ENCODE measurements at places on chromosomes 1 and 21.

DNA sequence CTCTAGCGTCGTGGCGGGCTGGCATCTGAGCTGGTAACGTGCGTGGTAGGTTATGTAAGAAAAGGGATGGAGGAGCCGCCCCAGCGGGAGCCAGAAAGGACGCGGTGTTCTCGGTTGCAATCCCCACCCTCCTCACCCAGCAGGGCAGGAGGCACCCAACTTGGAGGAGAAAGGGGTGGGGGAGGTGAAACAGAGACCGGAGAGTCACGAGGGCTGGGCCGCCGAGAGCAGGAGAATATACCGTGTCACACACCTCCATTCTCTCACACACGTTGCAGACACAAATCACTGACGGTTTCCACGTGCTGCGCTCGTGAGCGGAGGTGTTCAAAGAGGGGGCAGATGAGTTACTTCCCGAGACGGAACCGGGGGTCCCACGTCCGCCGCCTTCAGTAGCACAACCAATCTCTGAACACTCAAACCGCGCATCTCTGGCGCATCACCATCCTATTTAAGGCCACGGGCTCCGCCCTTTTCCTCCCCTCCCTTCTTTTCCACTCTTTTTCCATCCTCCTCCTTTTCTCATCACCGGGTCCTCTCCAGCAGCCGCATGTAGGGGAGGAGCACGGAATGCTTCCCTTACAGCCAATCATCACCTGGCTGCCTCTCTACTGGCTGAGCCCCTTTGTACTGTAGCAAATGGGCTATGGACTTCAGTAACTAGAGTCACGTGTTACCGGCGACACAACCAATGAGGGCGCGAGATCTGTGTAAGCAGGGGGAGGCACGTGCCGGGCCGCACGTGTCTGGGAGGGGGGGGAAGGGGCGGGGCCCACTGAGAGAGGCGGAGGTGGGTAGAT, at the start of gene CIART:
Gene CIART, plus strand, starts transcription at position 797 of the 800 bp plus-strand sequence. CDS start 714 bp downstream, outside the sequence.
- peak; percentile 57 for DNase-seq

GRCh38 chr1:209769171-209769904, 13.5 kb downstream of the TRAF3IP3 start:
- peak; percentile 46 for DNase-seq

- DNase-seq, result no peak
Observed at GRCh38 chr21:35743571-35743970, 316.8 kb downstream of the SETD4 start.

DNA sequence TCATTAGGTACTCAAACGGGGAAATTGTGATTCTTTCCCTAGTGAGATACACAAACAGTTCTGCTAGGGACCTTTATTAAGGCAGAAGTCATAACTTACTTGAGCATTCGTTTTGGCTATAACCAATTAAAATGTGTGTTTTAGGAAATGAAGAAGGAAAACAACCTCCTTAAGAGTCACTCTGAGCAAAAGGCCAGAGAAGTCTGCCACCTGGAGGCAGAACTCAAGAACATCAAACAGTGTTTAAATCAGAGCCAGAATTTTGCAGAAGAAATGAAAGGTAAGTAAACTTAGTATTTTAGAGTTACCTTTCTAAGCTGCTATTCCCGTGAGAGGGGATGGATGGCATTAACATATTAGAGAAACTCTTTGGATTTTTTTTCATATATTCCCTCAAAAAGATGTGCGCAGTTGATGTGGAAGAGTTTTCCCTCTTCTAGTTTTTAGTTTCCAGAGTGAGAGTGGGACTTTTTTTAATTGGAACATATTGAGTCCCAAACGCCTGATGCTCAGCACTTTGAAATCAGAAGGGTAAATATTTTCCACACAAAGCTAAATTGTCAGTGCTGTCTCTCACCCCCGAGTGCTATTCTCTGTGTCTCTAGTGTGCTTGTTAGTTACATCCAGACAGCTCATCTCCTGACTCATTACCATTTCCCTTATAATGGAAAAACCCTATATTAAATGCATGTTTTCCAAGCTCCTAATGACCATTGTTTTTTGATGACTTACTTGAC, 34.9 kb downstream of the CENPF start:
- no peak for DNase-seq

- DNase-seq, result no peak
Observed at GRCh38 chr1:189927641-189928040, 550.0 kb downstream of the BRINP3 start.

- DNase-seq, result no peak
Observed at GRCh38 chr1:6497215-6497866, 5.9 kb upstream of the PLEKHG5 start.

- DNase-seq, result no peak
Observed at GRCh38 chr1:16019644-16020277, 1.9 kb upstream of the HSPB7 start.

GRCh38 chr1:200588698-200589097, 31.9 kb downstream of the KIF14 start:
- no peak for DNase-seq

GRCh38 chr1:81183051-81183450, 617.7 kb upstream of the ADGRL2 start:
- no peak for DNase-seq

DNA sequence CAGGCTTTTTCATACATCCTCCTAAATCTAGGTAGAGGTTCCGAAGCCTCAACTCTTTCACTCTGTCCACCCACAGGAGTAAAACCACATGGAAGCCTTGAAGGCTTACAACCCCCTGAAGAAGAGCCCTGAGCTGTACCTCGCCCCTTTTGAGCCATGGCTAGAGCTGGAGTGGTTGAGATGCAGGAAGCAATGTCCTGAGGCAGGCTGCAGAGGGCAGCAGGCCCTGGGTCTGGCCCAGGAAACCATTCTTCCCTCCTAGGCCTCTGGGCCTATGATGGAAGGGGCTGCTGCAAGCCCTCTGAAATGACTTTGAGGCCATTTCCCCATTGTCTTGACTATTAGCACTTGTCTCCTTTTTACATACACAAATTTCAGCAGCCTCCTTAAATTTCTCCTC, 1503.0 kb downstream of the KCNT2 start:
- DNase-seq, result no peak

DNA sequence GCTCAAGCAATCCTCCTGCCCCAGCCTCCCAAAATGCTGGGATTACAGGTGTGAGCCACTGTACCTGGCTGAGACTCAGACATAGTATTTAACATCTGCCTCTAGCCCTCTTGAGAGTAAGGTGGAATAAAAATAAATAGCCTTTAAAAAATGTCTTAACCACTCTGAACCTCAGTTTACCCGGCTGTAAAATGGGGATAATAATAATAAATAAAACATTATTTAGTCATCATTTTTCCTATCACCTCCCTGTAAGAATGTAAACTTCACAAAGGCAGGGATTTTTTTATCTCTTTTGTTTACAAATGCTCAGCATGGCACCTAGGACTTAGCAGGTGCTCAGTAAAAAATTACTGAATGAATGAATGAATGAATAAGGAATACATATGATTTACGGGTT, 17.2 kb downstream of the EPHB2 start:
- no peak for DNase-seq

- DNase-seq, result no peak
Observed at GRCh38 chr1:71823708-71824305, 458.5 kb downstream of the NEGR1 start.

DNA sequence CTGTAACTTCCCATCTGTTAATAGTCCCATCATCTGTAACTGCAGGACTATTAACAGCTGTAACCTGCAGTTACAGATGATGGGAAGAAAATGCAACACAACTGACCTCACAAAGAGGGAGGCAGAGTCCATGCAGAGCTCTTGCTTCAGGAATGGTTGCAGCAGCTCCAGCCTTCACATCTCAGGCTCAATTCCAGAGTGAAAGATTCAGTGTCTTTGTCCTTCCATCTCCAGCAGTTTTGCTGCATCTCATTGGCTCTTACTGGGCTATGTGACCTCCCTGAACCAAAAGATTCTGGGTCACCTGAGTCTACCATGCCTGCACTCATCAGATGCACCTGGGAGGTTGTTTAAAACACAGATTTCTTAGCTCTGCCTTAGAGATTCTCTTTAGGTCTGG, 686.7 kb downstream of the MATN1 start:
- no peak for DNase-seq

DNA sequence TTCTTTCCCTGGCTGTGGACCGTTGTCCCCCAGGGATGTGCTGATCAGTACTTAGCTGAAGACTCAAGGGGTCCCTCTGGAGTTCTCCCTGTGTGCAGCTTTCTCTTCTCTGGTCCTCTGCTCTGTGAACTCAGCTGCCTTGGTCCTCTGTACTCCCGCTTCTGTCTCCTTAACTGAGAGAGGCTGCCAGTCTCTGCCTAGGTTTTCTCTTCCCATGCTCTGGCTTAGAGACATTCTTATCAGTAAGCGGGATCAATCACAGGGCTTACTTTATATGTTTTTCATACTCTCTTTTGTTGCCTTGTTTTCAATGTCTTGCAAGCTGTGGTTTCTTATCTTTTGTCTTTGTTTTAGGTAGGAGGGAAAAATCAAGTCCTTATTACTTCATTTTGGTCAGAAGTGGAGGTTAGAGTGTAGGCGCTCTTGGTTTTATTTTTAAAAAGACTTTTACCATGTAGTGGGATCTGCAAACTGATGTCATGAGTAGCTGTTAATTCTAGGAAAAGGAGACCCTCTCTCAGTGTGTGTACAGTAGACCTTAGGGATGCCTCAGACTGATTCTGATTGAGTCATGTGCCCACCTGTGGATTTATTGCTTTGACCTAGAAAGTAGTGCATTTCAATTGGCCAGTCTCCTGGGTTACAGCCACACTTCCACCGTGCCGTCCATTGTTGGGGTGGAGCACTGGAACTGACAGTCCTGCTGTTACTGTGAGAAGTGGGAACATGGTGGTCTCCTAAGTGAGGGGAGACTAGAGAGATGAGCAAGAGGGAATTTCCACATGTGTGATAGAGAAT, 46.6 kb downstream of the TTC3 start:
- DNase-seq, result no peak

- no peak for DNase-seq
Observed at GRCh38 chr1:239558991-239559390, 172.6 kb downstream of the CHRM3 start.

DNA sequence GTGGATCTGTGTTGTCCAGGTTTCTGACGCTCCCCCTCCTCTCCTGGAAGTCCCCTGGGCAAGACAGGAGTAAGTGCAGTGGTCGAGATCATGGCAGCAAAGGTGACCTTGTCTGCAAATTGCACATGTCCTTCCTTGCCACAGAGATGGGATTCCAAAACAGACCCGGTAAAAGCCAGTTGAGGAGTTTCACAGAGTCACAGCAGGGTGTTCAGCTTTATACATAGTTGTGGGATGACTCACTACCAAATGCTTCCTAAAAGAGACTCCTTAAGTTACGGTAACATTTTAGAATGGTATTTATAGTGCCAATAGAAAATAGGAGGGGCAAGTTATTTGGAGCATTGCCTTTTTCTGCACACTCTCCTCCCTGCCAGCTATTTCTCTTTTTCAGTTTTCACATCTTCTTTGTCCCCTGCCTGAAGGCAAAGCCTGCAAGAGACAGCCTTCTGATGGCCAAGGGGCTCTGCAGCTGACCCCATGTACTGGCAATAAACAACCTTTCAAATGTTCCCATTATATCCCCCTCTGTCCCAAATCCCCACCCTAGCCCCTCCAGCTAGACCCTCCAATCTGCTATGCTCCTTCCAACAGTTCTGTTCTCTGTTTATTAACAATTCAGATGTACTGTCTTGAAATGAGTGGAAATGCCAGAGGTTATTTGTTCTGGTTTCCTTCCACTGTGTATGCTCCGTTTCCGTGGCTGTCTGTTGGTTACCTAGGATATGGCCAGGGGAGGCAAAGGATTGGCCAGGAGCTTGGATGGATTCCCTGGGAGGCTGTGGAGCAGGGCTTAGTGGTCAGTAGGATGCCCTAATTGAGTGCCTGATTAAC, 115.0 kb downstream of the TGFB2 start:
- DNase-seq, result no peak

All from stimulated activated CD4-positive, alpha-beta T cell treated with anti-CD3 and anti-CD28 coated beads, TNF-alpha, amount 100 ng/mL, for 1 hour (primary cell).